AG10803 (cell line): ENCODE measurements at places on chromosomes 2 and 18.

DNA sequence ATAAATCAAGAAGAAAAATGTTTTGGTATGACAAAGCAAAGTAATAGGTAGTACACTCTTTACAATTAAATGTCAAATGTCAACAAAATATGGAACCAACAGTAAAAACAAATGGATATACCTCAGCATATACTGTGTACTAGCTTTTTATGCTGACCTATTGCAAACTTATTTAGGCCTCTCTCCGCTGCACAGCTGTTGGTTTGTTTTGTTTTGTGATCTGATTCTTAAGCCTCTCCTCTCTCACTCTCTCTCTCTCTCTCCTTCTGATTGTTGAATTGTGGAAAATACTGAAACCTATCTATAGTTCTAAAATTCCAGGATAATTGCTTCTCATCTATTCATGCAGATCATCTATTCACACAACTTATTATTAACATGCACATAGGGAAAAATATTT lies 154.9 kb upstream of the ARHGAP28 start:
- no peak for DNase-seq

GRCh38 chr2:44680424-44680971 lies 261.0 kb upstream of the SIX3 start:
- no peak for DNase-seq

- no peak for DNase-seq
Observed at GRCh38 chr2:178923546-178923945, 116.3 kb upstream of the TTN start.

DNA sequence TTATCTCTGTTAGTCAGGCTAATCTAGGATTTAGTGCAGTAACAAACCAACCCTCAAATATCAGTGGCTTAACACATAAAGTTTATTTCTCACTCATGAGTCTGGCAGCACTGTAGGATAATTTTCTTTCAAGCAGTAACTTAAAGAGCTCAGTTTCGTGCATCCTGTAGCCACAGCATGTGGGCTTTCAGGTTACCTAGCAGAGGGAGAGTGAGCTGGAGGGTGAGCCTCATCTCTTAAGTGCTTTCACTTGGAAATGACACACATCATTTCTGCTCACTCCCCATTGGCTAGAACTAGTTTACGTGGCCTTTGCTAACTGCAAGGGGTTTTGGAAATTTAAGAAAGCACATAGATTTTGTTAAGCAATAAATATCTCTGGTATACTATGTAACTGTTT lies 96.9 kb downstream of the KCNS3 start:
- no peak for DNase-seq

DNA sequence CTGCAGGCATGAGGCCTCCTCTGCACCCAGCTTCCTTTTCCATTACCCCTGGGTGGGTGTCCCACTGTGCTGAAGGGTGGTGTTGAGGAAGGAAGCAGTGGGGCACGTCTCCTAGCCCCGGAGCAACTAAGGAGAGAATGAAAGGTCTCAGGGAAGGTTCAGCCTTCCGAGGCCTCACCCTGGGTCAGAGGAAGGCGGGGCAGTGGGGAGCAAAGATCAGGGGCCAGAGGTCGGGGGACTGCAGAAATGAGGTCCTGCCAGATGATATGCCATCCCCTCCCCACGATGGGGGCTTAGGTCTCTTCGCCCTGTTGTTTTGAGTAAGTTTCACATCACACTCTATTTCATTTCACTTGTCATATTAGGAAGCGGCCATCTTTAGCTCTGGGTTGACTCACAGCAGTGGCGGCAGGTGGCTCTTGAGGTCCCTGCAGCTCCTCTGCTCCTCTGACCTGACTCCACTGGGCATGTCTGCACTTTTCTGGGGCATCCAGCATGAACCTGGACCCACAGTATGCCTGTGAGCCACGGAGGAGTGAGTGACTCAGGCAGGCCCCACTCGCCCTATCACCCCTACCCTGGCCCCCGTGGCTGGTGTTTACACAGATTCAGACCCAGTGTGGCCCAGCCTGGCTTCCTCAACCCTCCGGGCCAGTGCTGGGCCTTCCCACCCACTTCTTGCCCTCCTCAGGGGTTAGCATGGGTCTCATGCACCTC lies 153.7 kb upstream of the SMAD2 start:
- no peak for DNase-seq

DNA sequence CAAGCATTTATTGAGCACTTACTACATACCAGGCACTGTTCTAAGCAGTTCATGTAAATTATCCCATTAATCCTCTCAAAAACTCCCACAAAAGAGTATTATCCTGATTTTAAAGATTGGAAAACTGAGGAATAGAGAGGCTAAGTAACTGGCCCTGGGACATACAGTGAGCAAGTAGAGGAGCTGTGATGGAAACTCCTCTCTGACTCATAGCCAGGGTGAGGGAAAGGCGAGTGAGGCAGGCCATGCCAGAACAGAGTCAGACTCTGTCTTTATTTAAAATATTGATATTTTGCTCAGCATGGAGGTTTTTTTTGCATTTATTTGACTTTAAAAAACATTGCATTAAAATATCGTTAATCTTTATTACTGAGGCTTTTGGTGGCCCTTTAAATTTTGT lies 208.0 kb downstream of the LOXHD1 start:
- DNase-seq = no peak

GRCh38 chr2:98070081-98070480 lies 16.9 kb upstream of the VWA3B start:
- DNase-seq = no peak

GRCh38 chr2:30693821-30694281 lies 113.4 kb downstream of the CAPN13 start:
- DNase-seq = no peak

- DNase-seq = peak; percentile 64
Observed at GRCh38 chr2:43225788-43226557, 433 bp downstream of the ZFP36L2 start.

- DNase-seq = peak; percentile 23
Observed at GRCh38 chr2:230677201-230677946, 35.3 kb upstream of the CAB39 start.
